IPS DF 19.7 (cell line): ENCODE measurements at places on chromosomes 1 and 21.

GRCh38 chr1:48558366-48558765, 86.4 kb upstream of the SPATA6 start:
- DNase-seq: no peak

DNA sequence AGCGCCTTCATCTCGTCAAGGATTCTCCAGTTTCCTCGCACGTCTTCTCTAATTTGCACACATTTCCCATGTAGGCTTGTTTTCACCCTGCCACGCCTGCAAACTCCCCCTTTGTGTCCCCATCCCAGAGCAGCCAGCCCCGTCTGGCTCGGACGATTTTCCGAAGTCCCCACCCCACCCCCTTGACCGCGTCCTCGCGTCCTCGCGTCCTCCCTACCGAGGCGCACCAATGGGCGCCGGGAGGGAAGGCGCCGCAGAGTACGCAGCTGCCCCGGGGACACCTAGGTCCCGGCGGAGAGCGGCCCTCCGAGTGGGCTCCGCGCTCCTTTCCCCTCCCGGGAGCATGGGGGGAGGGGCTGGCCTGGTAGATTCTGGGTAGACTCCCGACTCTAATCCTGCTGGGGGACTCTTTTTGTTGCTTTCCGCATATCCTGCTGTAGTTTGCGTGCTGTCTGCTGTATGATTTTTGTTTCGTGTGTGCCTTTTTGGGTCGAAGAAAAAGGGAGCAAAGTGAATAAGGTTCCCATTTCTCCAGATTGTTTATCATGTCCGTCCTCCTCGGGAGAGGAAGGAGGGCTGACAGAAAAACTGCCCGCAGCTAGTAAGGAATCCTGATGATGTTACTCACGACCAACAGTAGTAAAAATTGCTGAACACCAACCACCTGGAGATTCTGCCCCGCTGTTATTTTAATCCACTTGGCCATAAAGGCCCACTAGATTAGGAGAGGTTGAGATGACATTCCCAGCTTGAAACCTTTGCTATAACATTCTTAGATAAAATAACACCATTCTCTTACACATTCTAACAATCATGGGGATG, 1.5 kb downstream of the CACHD1 start:
- no peak for DNase-seq

DNA sequence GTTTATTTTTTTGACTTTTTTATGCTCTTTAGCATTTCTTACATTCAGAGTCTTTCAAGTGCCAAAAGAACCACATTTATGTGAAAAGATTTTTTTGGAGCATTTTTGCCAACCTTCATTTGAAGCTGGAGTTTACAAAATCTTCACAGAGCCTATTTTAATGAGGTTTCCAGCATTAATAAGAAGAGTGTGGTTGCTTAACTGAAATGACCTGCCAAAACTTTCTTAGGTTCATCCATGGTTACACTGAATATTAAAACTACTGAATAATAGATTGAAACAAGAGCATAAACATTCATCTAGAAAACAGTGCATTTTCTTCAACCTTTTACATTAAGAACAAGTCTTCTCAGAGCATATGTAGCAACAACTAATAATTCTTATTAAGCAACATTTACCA, 672.3 kb upstream of the CXADR start:
- DNase-seq: no peak

GRCh38 chr1:198318085-198318484, 161.3 kb downstream of the NEK7 start:
- DNase-seq: no peak

- DNase-seq: no peak
Observed at GRCh38 chr1:97630281-97630680, 290.6 kb downstream of the DPYD start.

DNA sequence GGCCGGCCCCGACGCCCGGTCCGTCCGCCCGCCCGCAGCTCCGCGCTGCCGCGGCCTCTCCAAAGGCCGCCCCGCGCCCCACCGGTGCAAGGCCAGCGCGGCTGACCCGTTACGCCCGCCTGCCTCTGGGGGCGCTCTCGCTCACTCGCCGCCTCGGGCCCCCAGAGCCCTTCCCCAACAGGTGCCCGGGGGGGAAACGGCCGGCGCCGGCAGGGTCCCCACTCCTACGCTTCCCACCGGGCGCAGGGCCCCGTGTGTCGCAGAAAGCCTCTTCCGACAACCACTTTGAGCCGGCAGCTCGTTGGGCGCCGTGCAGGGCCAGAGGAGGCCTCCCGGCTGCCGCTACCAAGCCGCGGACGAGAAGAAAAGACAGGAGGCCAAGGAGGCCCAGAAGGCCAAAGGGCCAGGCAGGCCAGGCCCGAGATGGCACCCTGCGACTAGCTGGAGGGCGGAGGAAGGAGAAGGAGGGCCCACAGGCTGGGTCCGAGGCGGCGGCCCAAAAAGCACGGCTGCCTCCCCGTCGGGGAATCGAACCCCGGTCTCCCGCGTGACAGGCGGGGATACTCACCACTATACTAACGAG, 64.9 kb upstream of the FCGR2A start:
- DNase-seq: no peak

DNA sequence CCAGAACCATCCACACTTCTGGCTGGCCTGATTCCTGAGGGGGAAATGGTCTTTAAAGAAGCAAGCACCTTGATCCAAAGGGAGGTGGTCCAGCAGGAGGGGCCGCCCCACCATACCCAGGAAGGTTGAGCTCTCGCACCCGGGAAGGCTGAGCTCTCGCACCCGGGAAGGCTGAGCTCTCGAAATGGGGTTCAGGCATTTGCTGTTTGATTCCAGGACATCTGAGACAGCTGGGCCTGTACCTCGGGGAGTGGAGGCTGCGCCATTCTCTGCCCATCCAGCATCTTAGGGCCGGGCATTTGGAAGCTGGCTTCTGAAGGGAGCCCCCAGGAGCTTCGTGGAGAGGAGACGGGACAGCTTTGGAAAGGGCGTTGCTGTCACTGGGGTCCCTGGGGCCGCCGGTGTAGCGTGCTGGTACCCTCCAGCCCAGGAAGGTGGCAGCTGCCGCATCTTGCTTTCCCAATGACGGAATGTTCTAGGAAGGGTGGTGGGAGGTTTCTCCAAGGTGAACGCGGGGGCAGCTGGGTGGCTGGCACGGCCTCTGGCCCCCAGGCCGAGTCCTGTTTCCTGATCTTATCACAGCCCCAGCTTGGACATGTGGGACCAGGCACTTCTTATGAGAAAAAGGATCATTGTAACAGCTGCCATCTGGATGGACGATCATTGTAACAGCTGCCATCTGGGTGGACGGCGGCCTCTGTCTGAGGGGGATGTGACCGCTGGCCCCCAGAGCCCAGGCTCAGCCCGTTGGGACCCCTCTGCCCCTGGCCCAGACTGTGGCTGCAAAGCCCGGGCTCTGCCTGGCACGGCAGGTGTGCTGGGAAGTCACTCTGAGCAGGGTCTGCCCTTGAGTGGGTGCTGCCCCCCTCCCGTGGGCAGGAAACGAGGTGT, 61.6 kb downstream of the COL18A1 start:
- DNase-seq: no peak

- no peak for DNase-seq
Observed at GRCh38 chr21:25558123-25558522, 49.2 kb downstream of the MRPL39 start.

DNA sequence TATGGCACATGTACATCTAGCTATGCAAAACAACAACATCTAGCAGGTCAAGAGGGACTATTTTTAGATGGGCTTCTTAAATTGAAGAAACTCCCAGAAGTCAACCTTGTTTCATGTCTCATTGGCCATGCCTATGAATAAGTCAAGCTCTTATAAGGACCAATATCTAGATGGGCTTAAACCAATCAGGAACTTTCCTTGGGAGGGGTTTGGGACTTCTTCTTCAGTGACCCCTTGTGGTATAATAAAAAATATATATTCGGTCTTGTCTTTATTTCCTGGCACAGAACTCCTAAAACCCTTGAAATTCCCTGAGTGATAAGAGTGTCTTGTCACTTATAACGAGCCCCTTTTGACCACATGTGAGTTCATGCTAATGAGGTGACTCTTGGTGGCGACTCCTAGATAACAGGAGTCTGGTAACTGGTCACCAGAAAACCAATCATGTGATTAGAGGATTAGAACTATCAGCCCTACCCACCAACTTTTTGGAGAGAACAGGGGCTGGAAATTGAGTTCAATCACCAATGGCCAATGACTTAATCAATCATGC, 218.3 kb downstream of the HHIPL2 start:
- DNase-seq: no peak

- DNase-seq: no peak
Observed at GRCh38 chr1:107457989-107458388, 317.1 kb downstream of the NTNG1 start.

DNA sequence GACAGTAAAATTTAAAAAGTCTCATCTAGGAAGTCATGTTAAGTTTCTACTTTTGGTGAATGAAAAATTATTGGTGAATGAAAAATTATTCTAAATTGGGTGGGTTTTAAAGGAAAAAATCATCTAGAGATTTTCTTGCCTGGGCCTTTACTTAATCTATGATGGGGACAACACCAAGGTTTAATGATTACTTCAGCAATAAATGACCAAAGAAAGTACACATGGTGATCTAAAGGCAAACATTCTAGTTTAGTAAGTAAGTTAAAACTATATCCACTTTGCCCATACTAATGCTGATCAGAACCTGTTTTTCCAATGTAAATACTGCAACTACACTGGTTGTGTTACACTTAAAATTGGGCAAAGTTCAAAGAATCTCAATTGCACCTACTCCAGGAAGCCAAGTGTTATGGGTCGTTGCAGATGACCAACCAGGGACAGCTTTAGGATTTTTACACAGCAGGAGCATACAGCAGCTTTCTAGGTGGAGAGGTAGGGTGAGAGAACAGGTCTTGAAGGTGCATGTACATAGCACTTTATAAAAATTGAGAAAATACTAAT, 14.6 kb upstream of the RPL5 start:
- no peak for DNase-seq
